ENCODE measurements at places on chromosomes 5 and 9. TPM values are rescaled to one million over a fixed set of nuclear protein-coding genes. Genes with fewer than 3 reads are reported as not detected.

PCDHA8 gene
- total RNA-seq = not detected

DAB2IP gene
- total RNA-seq = 31.0 TPM

LHX6 gene
- total RNA-seq = 4.1 TPM

DMGDH gene
- total RNA-seq = 2.3 TPM

DNA sequence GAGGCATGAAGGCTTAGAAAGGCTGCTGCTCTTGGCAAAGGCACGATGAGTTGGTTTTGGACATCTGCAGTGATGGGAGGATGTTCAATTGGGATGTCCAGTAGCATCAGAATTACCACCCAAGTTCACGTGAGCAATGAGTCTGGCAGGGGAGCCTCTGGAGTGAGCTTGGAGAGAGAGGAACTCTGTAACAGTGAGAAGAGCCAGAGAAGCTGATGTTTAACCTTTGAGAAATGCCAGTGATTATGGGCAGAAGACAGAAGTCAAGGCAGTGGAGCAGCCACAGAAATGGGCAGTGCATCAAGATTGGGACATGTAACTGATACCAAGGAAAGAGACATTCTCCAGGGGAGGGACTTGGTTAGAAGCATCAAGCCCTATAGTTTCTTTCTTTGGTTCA is 39.8 kb downstream of the SEC61B start:
- no peak overlapping the region for H3K27ac ChIP-seq
- no peak overlapping the region for H3K4me3 ChIP-seq
- H3K4me1 ChIP-seq = peaks cover 11% of the 10 kb centered on the region
- no peaks in the 10 kb centered on the region for H3K36me3 ChIP-seq

GRCh38 chr5:132776938-132777208 is 166 bp downstream of the SEPTIN8 start:
- peak overlapping the region; percentile 71 for H3K4me3 ChIP-seq
- DNase-seq = no peak
- no peaks in the 10 kb centered on the region for H3K36me3 ChIP-seq

DNA sequence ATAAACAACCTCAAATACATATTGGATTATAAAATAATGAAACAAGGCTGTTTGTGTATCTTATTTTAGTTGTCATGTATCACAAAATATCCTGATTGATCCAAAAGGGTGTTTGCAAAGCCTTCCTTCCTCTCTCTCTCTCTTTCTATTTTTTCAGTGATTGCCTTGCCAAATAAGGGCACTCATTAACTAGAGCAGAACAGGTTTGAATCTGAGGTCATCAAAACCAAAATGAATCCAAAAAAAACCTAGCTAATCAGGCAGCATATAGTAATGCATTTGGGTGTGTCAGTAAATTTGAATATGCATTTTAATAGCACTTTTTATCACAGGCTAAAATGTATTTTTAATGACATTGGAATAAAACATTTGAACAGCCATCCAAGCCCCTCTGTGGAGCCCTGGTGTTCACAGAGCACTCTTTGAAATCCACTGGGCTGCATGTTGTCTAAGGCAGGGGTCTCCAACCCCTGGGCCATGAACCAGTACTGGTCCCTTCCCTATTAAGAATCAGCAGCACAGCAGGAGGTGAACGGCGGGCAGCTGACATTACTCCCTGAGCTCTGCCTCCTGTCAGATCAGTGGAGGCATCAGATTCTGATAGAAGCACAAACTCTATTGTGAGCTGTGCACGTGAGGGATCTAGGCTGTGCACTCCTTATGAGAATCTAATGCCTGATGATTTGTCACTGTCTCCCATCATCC is 171.8 kb upstream of the RAI14 start:
- 0 out of 2 replicates have a peak, but pooled peaks cover 6% of the 10 kb centered on the region for H3K27me3 ChIP-seq
- no peak for DNase-seq
- H3K27ac ChIP-seq = no peak overlapping the region
- no peak overlapping the region for H3K4me3 ChIP-seq
- no peaks in the 10 kb centered on the region for H3K36me3 ChIP-seq

DNA sequence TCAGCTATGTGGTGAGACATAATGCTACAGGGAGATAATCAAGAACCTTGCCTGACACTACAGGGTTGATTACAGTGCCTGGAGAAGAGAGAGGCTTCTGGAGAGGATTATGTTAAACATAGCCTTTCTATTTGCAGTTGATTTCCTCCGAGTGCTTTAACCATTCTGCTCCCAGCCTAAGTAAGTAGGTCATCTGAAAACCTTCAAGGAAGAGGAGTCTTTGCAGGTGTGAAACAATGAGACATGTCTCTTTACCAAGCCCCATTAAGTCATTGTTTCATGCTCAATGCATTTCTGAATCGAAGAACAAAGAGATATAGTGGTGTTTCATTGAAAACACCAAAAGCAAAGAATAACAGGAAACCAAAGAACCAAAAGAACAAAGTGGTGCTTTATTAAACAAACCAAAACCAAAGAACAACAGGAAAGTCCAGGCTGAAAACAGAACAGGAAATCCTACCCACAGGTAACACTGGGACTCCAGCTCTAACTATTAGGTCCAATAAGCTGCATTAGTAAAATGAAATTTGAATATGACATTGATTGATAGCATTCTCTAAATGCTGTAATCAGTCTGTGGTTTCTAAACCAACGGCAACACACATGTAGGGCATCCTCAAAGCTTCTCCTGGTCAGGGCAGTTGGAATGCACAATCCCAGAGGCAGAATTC is 113.3 kb upstream of the SPATA31D4 start:
- no peak overlapping the region for H3K4me3 ChIP-seq
- no peaks in the 10 kb centered on the region for H3K27me3 ChIP-seq
- no peaks in the 10 kb centered on the region for H3K36me3 ChIP-seq
- H3K27ac ChIP-seq = no peak overlapping the region
- H3K4me1 ChIP-seq = no peaks in the 10 kb centered on the region

- H3K4me1 ChIP-seq = peaks cover 19% of the 10 kb centered on the region
- H3K27me3 ChIP-seq = no peaks in the 10 kb centered on the region
- no peaks in the 10 kb centered on the region for H3K36me3 ChIP-seq
- no peak overlapping the region for H3K4me3 ChIP-seq
- no peak for DNase-seq
- no peak overlapping the region for H3K27ac ChIP-seq
These were observed 98.4 kb downstream of the NLN start for GRCh38 chr5:65820373-65820772.

DNA sequence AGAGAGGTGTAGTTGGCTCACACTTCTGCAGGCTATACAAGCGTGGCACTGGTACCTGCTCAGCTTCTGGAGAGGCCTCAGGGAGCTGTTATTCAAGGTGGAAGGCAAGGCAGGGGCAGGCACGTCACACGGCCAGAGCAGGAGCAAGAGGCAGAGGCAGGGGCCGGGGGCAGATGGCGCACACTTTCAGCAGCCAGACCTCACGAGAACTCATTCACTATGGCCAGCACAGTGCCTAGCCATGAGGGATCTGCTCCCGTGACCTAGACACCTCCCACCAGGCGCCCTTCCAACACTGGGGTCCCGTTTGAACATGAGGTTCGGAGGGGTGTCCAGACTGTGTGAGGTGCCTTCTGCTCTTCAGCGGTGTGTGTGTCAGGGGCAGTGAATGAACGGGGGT is 71.0 kb upstream of the FCN1 start:
- no peak overlapping the region for H3K4me3 ChIP-seq
- peaks cover 5% of the 10 kb centered on the region for H3K27me3 ChIP-seq
- H3K27ac ChIP-seq = no peak overlapping the region
- H3K4me1 ChIP-seq = no peaks in the 10 kb centered on the region
- DNase-seq = no peak

DNA sequence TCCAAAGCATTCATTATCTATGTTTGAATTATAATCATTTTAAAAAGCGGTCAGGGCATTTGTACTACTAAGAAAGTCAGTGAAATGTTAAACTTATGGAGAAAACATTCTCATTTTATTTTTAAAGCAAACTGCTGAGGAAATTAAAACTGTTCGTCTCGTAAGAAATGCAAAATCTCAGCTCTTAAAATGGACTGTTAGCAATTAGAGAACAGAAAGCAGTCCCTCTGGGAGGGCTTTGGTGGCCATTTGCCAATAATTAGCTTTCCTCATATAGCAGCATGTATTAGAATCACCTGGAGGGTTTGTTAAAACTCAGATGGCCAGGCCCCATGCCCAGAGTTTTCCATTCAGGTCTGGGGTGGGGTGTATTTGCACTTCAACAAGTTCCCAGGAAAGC is 120.7 kb upstream of the RASEF start:
- no peak for DNase-seq
- H3K27me3 ChIP-seq = no peaks in the 10 kb centered on the region

- no peak for DNase-seq
- no peak overlapping the region for H3K27ac ChIP-seq
- no peaks in the 10 kb centered on the region for H3K36me3 ChIP-seq
- H3K4me3 ChIP-seq = no peak overlapping the region
These were observed 40.0 kb downstream of the PTGES start for GRCh38 chr9:129712634-129713401.

DNA sequence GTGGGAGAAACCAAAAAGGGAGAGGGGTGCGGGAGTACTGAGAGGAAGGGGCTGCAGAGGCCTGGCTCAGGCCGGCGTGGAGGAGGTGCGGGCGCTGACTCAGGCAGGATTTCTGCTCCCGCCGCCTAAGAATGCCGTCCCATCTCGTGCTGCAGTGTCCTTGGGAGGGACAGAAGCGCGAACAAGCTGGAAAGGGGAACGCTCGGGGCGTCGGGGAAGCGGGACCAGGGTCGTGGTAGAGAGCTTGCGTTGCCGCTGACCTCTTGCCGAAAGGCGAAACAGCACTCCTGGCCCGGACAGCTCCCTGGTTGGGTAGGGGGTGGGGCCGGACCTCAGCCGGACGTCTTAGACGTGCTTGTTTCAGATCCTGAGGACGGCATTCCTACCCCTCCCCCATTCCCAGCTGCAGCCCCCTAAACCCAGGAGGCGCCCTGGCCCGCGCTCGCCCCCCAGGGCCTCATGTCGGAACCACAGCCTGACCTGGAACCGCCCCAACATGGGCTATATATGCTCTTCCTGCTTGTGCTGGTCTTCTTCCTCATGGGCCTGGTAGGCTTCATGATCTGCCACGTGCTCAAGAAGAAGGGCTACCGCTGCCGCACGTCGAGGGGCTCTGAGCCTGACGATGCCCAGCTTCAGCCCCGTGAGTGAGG is 1.1 kb downstream of the RELL2 start:
- peaks cover 40% of the 10 kb centered on the region for H3K4me1 ChIP-seq
- no peaks in the 10 kb centered on the region for H3K27me3 ChIP-seq
- no peak for DNase-seq
- H3K36me3 ChIP-seq = no peaks in the 10 kb centered on the region

DNA sequence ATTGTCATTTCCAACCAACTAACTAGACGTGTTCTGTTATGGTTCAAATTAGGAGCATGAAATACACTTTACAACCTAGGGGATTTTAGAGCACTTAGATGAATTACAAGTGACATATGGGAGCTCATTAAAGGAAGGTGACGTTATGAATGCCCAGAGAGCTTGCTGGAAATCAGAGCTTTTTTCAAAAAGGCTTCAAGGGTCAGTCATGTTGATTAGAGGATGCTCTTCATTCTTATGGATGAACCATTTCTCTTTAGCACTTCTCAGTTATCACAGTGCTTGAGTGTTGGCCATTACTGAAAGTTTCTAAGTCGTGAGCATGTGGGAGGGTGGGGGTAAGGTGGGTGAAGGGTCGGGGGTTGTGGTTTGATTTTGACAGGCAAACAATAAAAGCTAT is 1245.5 kb upstream of the DMAC1 start:
- DNase-seq = no peak
- H3K27ac ChIP-seq = no peak overlapping the region
- no peaks in the 10 kb centered on the region for H3K4me1 ChIP-seq

DNA sequence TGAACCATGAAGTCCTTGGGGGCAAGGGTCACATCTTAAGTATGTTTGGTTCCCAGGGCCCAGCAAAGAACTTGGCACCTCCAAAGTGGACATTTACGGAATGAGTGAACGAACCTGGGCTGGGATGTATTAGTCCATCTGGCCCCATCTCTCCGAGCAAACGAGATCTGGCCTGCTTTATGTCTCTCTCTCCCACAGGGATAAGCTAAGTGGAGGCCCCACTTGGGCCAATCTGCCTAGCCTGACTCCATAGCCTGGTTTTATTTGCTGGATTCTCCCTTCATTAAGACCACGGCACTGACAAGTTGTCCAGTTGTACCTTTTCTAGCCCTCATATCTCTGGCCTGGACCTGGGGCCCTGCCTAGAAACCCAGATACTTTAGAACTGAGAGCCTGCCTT is 2.1 kb downstream of the TTLL11 start:
- peaks cover 9% of the 10 kb centered on the region for H3K4me1 ChIP-seq
- no peaks in the 10 kb centered on the region for H3K27me3 ChIP-seq
- no peak overlapping the region for H3K4me3 ChIP-seq
